Epithelial cell of prostate (primary cell): ENCODE measurements at places on chromosomes 11 and 22.

GRCh38 chr11:90344546-90344945 lies 121.7 kb upstream of the CHORDC1 start:
- no peak for DNase-seq

GRCh38 chr11:69409812-69410645 lies 71.4 kb upstream of the LINC01488 start:
- DNase-seq: no peak

DNA sequence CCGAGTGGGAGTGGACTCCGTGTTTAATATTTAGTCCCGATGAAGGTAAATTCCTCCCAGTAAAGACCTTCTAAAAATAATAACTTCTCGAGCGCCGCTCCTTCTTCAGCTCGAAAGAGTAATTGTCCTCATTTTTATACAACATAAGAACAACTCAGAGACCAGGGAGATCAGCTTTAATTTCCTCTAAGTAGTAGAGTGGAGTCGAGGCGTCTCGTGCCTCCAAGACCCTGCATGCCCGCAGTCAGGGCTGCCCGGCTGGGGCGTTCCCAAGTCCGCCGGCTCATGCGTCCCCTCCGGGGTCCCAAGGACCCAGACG lies 7.8 kb downstream of the WT1 start:
- DNase-seq: no peak

- no peak for DNase-seq
Observed at GRCh38 chr11:44624761-44625221, 59.3 kb downstream of the CD82 start.

GRCh38 chr22:33932997-33933396 lies 12.7 kb upstream of the LARGE1 start:
- DNase-seq: peak; percentile 10

- no peak for DNase-seq
Observed at GRCh38 chr11:31782257-31782656, 28.9 kb downstream of the PAX6 start.

DNA sequence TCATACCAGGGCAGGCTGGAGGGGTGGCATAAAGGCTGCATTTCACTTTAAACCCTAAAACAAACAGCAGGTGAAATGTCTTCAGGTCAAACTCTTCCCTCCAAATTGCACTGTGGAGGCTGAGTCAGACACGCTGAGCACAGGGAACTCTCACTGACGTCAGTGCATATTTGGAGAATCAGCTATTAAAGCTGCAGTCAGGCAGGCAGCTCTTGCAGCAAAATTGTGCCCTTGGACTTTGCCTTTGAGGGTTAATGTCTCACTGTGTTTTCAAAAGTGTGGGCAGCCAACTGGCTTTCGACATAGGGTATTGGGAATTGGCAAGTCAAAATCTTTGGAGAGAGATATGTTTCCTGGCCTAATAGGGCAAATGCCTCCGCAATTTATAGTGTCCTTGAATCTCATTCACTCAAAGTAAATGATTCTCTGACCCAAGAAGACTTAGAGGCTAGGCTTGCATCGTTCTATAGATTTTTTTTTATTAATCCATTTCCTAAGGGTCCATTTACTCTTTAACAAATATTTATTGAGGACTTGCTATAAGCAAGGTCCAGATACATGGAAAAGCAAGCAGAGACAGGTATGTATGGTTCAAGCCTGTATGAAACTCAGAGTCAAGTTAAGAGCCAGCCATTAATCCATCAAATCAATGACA lies 27.7 kb upstream of the SMCO4 start:
- DNase-seq: no peak

DNA sequence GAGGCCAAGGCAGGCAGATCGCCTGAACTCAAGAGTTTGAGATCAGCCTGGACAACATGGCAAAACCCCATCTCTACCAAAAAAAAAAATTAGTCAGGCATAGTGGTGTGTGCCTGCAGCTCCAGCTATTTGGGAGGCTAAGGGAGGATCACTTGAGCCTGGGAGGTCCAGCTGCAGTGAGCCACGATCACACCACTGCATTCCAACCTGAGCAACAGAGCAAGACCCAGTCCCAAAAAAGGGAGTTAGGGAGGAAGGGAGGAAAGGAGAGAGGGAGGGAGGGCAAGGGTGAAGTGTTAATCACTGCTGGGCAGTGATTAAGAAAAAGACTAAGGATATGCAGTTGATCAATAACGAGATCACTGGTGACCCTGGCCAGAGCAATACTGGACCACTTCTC lies 56.0 kb upstream of the APOA1 start:
- DNase-seq: no peak

GRCh38 chr11:68506908-68507307 lies 46.4 kb downstream of the PPP6R3 start:
- DNase-seq: no peak

GRCh38 chr22:34885852-34886251 lies 180.1 kb upstream of the ISX start:
- no peak for DNase-seq

- DNase-seq: no peak
Observed at GRCh38 chr22:25136953-25137576, 62.6 kb upstream of the CRYBB3 start.

GRCh38 chr11:2924381-2924780 lies 4.8 kb downstream of the PHLDA2 start:
- DNase-seq: no peak

GRCh38 chr11:64971421-64972233 lies at the start of gene MAJIN:
Gene MAJIN, minus strand, starts transcription at chr11:64972108. Its CDS starts 12,703 bp downstream, at chr11:64959405.
- no peak for DNase-seq

DNA sequence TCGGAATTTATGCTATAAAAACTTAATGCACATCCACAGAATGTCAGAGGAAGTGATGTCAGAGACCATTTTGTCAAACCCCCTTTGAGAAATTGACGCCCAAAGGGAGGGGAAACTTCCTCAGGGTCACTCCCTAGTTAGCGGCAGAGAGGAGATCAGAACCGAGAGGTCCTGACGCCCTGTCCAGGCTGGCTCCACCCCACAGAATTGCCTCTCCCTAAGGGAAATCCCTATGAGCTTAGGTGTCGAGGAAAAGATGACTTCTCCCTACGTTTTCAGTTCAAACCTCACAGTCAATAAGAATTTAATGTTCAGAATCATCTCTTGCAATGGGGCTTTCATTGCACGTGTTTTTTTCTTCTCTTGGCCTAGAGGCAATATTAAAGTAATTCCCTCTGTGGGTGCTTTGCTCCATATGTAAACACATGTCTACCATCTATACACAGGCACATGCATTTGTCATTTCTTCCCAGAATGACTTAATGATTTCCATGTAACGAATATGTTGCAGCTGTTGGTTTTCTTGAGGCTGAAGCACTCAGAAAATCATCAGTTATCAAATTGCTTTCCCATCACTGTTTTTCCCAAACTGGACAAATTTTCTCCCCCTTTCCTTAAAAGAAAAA lies 148.7 kb upstream of the TIMP3 start:
- no peak for DNase-seq

- DNase-seq: no peak
Observed at GRCh38 chr11:79508461-79508860, 67.6 kb upstream of the TENM4 start.

DNA sequence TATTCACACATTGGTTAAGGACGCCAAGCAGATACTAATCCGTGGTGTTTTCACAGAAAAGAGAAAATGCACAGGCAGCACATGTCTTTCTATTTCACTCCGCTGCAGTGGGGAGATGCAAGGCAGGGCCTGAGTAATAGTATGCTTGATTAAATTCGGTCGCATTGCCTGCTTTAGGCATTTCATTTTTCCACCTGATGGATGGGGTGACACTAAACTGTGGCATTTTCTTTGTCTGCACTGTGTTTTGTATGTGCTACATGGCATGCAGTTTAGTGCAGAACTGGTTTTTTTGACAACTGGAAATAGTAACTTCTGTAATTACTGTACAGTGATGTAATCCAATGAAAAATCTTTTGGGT lies 94.9 kb downstream of the SLC17A6 start:
- DNase-seq: no peak

GRCh38 chr11:17722000-17722643 lies 2.8 kb downstream of the MYOD1 start:
- no peak for DNase-seq

DNA sequence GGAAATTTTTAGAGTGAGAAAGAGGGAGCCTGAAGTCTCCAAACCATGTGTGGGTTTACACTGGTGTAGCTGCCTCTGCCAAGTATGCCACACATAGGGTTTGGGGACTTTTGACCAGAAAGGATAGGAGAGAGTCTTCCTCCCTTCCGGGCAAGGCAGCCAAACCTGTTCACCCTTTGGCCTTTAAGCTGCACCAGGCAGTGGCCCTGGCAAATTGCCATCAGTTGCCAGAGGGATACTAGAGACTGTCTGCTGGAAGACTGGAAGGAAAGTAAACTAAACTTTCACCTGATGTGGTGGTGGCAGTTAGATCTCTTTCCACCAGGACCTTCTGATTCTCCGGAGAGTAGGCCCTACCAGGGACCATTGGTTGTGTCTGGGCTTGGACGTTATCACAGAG lies 1263.2 kb downstream of the FAM181B start:
- no peak for DNase-seq

DNA sequence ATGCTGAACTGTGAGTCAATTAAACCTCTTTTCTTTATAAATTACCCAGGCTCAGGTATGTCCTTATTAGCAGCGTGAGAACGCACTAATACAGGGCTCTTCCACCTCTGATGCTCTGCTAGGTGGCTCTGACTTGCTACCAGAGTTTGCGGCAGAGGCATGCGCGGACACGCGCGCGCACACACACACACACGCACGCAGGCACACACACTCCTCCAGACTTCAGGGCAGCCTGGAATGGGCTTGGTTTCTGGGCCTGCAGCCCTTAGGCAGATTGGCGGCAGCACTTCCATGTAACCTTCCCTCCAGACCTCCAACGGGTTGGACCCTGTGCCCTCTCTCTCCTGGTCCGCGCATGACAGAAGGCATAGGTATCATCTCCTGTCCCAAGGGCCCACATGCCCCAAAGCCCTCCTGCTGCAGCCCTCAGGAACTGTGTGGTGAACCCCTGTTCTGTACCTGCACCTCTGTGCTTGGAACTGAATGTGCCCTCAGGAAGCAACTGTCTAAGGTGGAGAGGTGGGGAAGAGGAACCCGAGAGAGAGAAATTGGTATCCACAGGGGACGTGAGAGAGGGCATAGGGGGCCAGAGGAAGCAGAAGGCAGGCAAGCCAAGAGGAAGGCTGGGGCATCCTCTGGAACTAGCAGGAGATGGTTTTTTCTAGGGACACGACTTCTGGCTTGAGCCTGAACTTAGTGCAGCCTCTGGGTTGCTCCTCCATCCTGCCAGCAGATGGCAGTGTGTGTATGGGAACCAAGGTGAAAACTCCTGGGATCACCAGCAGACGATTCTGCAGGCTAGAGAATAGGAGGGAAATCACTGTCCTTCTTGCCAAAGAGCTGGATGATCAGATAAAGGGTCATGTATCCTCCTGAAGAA lies 23.4 kb upstream of the RIC3 start:
- peak; percentile 20 for DNase-seq

DNA sequence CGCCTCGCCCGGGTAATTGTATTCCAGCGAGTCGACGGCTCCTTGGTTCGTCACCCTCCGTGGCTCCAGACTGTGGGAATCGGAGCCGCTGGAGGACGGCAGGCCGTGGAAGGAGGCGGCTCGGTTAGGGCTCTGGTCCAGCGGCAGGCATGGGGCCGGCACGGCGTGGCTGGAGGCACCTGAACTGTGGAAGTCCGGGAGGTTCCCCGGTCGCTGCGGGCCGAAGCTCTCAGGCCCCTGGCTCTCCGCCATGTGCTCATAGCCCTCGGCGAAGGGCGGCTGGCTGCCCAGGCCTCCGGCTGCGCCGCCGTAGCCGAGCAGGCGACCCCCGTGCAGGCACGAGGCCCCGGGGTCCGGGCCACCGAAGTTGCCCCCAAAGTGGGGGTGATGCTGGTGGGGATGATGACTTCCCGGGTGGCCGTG lies 1.7 kb downstream of the MN1 start:
- DNase-seq: no peak

GRCh38 chr22:23353004-23353403 lies 172.7 kb downstream of the BCR start:
- DNase-seq: no peak

DNA sequence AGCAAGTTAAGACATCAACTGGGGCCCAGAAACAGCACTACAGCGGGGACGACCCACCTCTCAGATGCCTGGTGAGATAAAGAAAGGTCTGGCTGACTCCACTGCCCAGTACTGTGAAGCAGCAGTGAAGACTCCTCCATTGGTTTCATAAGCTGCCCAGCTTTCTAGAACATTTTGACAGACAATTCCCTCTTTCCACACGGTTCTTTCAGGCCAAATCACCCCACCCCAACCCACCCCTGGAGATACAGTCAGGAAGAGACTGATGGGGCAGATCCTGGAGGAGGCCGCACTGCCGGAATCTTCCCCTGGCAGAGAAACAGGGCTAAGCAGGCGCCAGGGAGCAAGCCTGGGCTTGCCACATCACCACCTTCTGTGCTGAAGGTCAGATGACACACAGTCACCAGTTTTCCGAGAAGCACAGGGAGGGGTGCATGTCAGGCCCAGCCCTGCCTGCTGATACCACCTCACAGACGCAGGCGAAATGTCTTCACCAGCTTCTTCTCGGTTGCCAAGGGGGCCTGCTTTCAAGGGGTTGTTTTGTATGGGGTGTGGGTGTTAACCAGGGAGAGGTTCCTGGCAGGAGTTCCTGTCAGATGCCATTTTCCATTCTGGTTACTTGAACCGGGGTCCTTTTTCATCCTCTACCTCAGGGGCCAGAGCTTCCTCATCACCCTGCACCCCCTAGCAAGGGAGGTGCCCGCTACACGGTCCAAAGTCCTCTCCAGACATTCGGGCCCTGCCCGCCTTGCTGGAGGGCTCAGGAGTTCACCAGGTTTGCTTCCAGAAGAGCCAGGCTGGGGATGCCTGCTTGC lies 1.4 kb upstream of the NEAT1 start:
- peak; percentile 99 for DNase-seq

DNA sequence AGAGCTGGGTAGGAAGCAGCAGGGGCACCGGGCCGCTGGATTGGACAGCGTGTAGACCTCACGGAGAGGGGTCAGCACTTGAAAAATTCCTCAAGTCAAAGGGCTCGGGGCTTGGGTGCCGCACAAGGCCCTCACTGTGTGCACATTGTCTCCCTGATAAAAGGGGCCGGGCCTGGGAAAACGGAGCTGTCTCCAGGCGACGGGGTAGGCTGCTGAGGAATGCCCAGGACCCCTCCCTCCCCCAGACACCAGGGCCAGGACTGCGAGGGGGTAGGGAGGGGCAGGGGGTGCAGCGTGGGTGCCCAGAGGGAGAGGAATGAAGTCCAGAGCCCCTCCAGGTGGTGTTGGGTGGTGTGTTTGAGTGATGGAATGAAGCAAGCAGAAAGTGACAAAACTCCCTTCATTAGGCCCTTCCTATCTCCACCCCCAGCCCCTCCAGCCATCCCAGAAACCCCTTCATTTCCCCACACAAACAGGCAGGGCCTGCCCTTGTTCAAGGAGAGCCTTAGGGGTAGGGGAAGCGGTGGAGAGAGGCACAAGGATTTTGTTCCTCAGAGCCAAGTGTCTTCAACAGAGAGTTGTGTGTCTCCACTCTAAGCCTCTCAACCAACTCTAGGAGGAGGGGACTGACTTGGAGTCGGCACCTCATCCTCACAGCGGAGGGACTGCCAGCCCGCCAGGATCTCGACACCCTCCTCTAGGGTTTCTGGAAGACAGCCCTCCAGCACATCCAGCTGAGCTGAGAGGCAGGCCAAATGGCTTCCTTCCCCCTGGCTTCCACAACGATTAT lies 63.9 kb downstream of the SYN3 start:
- no peak for DNase-seq
